Stimulated activated CD4-positive, alpha-beta T cell treated with anti-CD3 and anti-CD28 coated beads, Interleukin-12 subunit alpha, Interleukin-12 subunit beta, amount 100 ng/mL, for 24 hours (primary cell): ENCODE measurements at places on chromosomes 2 and 18.

DNA sequence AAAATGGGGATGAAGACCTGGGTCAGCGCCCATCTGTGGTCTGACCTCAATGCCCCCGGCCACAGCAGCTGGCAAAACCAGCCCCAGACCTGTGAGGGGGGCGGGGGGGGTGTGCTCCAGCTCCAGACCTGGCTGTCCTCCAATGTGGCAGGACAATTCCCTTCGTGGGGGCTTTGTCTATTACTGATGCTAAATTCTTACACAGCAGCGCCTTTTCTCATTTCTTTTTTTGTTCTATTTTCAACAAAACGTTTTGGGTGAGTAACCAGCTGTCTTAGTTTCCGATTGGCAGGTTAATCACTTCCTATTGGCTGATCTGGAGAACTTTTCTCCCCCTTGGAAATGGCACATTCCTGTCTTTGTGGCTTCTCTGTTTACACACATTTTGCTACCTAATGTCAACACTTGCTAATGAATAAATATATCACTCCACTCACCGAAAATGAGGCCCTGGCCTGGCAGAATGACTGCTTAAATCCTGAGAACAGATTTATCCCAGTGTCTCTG lies 4.4 kb downstream of the SMAD7 start:
- DNase-seq: no peak

DNA sequence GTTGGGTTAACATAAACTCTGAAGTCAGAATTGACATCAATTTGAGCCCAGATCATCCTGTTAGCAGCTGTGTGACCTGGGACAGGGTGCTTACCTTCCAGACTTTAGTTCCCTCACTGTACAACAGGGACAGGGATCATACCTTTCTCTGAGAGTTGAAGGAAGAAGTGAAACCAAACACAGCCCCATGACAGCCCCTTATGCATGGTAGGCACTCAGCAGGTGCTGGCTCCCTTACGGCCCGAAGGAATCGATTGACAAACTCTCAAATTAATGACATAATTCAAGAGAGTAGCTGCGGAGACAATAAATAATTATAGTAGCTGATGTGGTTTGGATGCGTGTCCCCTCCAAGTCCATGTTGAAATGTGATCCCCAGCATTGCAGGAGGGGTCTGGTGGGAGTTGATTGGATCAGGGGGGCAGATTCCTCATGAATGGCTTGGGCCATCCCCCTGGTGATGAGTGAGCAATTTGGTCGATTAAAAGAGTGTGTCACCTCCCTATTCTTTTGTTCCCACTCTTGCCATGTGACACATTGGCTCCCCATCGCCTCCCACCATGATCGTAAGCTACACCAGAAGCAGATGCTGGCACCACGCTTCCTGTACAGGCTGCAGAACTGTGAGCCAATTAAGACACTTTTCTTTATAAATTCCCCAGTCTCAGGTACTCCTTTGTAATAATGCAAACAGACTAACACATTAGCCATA lies 72.4 kb downstream of the ODC1 start:
- DNase-seq: no peak

- no peak for DNase-seq
Observed at GRCh38 chr2:118056165-118056534, 32.1 kb upstream of the INSIG2 start.

GRCh38 chr18:23563377-23564043 lies 22.8 kb downstream of the NPC1 start:
- no peak for DNase-seq

DNA sequence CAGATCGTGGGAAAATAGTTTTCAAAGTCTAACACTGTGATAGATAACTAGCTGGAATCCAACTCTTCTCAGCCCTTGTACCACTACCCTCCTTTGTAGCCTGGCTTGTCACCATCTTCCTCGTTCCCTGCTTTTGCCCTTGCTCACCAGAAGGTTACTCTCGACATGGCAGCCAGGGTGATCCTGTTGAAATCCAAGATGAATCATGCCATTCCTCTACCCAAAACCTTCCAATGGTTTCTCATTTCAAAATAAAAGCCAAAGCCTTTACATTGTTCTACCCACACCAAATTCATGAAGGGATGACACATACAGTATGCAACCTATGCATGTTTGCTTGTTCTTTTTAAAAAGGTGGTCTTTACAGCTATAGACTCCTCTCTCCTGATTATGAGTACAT lies 45.7 kb downstream of the STAT4 start:
- no peak for DNase-seq

- no peak for DNase-seq
Observed at GRCh38 chr2:237336131-237336530, 77.8 kb downstream of the COL6A3 start.

DNA sequence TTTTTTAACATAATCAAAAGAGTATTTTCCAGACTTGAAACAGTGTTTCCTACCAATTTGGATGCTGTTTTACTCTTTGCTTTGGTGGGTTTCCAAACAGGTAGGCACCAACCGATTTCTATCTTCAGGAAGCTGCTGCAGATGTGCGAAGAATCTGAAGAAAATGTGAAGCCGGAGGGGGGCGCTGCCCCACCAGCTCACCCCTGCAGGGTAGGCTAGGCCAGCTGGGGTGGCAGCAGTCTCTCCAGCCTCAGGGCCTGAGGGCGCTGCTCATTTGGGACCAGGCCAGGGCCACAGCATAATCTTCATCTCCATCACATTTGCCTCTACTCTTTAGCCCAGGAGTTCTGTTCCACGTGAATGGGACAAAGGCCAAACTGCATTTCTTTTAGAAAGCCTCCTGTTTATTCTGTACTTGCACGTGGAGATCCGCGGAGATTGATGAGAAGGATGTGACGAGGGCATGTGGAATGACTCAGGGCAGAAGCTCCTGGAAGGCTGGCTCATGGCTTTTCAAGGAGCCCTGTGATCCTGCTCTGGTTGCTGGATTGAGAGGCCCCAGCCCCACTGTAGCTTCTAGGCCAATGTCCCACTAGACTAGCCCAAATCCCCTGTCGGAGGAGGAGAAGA lies 84.2 kb upstream of the FAM136A start:
- DNase-seq: no peak

- DNase-seq: no peak
Observed at GRCh38 chr2:46273919-46274318, 23.3 kb upstream of the EPAS1 start.

DNA sequence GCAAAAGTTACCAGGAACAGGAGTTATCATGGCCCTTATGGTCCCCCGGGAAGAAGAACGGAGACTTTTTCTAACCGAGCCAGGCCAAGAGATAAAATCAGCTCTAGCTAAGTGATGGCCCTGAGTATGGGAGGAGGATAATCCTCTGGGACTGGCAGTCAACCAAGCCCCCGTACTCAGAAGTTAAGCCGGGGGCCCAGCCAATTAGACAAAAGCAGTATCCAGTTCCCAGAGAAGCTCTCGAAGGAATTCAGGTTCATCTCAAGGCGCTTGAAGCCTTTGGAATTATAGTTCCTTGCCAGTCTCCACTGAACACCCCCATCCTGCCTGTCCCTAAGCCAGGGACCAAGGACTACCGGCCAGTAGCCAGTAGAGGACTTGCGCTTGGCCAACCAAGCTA lies 365.3 kb upstream of the TCF4 start:
- DNase-seq: no peak

DNA sequence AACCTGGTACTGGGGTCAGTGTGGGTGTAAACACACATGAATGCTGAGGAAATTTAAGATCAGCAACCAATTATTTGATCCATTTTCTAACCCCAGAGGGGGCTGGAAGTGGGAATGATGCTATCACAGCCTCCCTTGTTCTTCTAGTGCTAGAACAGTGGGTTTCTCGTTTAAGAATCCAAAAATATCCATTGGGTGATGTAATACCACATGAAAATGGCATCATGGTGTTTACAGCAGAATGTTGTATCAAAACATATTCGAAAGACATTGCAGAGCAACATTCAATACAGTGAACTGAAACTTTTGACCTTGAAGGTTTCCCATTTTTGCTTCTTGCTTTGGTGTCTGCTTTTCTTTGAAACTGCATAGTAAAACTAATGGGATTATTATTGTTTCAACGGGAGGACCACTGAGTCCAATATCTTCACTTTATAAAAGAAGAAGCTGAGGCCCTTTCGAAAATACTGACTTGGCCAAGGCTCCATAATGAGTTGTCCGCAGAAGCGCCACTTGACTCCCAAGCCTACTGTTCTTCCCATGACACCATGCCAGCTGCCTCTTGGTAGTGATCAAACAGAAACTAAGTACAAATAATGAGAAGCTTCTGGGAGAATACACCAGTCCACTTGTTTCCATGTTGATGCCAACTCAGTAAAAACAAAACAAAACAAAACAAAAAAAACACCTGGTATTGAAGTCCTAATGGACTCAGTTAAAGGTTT lies 106.1 kb downstream of the COLEC12 start:
- no peak for DNase-seq

DNA sequence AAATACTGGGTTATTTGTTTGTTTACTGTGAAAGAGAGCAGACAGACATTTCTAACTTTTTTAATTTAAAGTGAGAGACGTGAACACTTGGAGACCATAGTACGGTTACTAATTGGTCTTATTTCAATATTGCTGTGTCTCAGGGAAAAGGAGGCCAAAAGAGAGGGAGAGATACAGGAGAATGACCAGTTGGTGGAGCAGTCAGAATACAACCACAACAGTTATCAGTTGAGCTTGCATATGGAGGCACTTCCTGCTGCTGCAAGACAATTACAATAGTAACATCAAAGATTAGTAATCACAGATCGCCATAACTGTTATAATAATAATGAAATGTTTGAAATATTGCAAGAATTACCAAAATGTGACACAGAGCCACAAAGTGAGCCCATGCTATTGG lies 58.2 kb downstream of the TWSG1 start:
- DNase-seq: no peak

- no peak for DNase-seq
Observed at GRCh38 chr2:105812180-105813044, 67.7 kb downstream of the NCK2 start.

GRCh38 chr2:207156451-207157161 lies 9.1 kb downstream of the KLF7 start:
- DNase-seq: no peak

- no peak for DNase-seq
Observed at GRCh38 chr2:104583811-104584210, 270.1 kb upstream of the POU3F3 start.

DNA sequence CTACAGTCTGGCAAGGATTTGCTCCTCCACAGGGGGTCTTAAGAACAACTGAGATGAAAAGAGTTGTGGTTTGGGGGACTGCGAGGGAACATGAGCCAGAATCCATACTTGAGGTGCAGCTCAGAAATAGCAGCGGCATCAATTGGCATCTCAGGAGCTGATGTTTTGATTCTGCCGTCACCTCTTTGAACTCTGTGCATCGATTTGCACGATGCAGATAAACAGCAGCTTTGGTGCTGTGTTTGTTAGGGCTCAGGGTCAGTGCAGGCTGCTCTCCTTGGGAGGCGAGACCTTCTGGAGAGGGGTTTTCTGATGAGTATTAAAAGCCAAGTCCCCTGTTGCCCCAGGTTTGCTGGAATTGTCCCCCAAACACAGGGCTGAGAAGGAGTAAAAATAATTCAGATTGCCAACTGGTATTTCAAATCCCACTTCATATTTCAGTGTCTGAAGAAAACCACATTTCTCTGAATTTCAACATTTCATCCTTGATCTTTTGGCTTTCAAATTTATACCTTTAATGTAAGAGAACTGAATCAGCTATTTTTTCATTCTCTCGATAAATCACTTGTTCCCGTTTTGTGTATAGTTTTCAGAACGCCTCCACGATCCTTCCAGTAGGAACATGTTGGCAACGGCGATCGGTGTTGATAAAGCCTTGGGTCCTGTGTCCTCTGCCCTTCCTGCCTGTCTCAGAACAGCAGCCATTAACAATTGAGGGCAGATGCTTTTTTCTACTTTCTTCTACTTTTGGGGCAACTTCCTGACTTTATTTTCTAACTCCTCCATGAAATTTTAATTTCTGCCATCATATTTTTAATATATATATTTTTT lies 65.0 kb downstream of the RAB31 start:
- no peak for DNase-seq

DNA sequence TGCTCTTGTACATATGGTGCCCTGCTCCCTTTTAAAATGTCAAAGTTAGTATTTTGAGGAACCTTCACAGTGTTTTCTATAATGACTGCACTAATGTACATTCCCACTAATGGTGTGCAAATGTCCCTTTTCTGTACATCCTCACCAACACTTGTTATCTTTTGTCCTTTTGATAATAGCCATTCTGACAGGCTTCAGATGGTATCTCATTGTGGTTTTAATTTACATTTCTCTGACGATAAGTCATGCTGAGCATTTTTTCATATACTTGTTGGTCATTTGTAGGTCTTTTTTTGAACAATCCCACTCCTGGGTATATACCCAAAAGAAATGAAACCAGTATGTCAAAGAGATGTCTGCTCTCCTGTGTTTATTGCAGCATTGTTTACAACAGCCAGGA lies 268.3 kb downstream of the FBXO15 start:
- DNase-seq: no peak

DNA sequence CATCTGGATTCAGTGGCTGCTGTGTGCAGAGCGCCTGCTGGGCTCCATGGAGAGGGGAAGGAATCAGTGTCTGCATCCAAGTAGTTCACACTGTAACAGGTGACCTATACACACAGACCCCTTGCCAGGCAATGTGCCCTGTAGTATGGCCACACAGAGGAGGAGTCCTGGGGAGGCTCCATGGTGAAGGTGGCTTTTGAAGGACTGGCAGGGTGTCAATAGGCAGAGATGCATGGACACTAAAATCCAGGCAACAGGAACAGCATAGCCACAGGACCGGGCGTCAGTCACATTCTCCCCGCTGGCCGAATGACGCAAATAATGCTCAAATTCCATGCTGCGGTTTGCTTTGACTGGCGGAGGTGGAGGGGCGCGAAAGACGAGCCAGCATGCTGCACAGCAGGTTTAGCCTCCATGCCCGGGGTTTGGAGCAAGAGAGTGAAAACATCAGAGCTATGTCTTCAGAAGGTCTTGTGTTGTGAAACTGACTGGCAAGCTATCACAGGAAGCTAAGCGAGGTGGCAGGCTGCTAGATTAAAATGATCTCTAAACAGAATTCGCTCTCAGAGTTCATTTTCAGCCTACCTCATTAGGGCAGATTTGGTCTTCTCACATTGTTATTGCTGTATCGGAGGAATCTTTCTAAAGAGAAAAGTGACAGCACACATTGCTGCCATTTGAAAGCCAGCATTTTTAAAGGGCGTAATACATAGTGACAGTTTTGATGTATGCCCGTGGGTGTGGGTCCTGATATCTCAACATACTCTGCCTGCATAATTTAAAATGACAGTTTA lies 1.2 kb upstream of the CHMP1B start:
- peak; percentile 41 for DNase-seq

DNA sequence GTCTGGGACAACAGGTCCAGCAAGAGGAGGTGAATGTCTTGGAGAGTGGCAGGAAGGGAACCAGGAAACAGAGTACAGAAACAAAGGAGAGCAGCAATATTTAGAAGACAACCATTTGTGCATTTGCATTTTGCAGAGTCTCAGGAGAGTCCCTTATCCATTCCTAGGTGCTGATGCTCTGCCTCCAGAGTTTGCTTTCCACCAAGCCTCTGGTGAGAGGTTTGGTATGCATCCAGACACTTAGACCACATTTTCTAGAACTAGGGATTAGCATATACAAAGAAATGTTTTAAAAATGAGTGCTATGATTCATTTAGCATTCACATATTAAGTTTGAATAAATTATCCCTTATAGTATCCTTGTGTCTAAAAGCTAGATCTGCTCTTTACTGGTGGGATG lies 18.5 kb upstream of the LRATD1 start:
- no peak for DNase-seq
